ENCODE measurements at places on chromosomes 5 and 9.

GRCh38 chr5:142316681-142317080 lies 8.1 kb downstream of the SPRY4 start:
- DNase-seq: no peak

GRCh38 chr5:166992874-166993722 lies 1298.3 kb upstream of the WWC1 start:
- DNase-seq: no peak

GRCh38 chr5:12488161-12488560 lies 583.9 kb upstream of the CTNND2 start:
- no peak for DNase-seq

GRCh38 chr9:71680189-71680980 lies 87.9 kb downstream of the CEMIP2 start:
- DNase-seq: no peak

DNA sequence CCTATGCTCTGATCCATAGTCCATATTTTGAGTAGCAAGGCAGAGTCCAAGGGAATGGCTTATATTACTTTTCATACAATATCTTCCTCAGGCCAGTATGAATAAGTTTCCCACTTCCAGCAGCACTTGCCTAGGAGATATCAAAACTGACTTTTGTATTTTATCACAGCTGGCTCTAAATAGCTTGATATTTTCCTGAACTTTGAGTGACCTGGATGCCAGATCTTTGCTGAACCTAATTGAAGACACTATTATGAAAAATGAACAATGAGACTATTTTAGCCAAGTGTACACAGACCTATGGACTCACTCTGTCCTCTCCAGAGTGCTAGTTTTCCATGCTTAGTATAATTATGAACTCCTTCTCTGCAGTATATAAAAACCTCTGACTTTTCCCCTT lies 475.6 kb upstream of the PTGER4 start:
- no peak for DNase-seq

- no peak for DNase-seq
Measured at GRCh38 chr9:121841771-121842611, 190.6 kb downstream of the DAB2IP start.

DNA sequence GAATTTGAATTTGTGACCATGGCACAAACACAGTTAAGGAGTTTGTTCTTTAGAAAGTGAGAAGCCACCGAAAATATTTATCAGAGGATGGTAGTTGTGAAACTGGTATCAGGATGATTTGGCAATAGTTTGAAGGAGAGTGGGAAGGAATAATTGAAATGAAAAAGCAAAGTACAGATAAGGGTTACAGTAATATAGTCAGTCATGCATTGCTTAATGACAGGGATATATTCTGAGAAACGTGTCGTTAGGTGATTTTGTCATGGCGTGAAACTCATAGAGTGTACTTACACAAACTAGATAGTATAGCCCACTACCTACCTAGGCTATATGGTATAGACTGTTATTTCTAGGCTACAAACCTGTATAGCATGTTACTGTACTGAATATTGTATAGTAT lies 84.2 kb downstream of the GPBP1 start:
- no peak for DNase-seq

DNA sequence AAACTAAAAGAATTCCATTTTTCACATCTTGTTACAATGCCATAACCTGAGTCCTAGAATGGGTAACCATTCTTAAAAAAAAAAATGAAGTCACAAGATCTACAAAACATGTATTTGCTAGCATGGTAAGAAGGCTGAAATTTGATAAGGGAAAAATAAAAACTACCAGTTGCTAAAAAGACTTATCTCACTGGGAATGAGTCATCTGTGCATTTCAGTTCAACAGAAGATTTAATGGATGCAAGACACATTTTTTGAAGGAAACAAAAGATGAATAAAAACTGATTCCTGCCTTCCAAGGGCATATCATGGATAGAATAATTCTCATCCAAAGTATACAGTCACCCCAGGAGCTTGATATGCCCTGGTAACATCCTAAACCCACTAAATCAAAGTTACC lies 47.2 kb downstream of the SGTB start:
- DNase-seq: no peak
